ENCODE measurements at places on chromosomes 16 and 17.
A peak's percentile ranks its signal among the peaks of the same experiment; 100 is the strongest.

- peak; percentile 76 for DNase-seq
These were observed 27.2 kb downstream of the HASPIN start for GRCh38 chr17:3750926-3751325.

GRCh38 chr16:81797443-81797842, 18.4 kb downstream of the PLCG2 start:
- peak; percentile 38 for DNase-seq

DNA sequence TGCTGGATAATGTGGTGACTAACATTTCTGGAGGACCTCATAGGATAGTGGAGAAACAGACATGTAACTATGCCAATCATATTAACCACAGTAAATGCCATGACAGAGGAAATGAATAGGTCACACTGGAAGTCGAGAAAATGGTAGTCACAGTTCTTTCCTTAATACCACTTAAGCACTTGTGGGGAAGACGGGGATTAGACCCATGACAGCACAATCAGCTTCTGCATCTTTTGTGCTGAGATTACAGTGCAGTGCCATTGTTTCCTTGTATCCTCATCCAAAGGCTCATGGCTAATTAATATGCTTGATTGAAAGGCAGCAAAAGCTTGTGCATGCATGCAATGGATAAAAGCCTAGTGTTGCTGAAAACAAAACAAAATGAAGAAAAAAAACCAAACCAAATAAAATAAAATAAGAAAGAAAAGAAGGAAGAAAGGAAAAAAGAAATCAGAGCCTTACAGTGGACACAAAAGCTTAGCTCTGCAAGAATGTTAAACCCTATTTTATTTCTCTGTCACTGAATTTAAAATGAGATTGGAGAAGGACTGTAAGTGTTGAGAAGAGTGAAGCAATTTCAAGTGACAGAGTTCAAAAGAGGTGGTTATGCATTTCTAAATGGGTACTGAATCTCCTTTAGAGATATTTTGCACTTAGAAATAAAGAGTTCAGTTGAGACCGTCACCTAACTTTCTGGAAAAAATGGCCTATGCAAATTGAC, 1011.9 kb downstream of the CDH8 start:
- DNase-seq, result no peak

- no peak for DNase-seq
These were observed 30.9 kb upstream of the ZC3H18 start for GRCh38 chr16:88539261-88539651.

GRCh38 chr16:89017543-89018281, 40.7 kb upstream of the CBFA2T3 start:
- no peak for DNase-seq

DNA sequence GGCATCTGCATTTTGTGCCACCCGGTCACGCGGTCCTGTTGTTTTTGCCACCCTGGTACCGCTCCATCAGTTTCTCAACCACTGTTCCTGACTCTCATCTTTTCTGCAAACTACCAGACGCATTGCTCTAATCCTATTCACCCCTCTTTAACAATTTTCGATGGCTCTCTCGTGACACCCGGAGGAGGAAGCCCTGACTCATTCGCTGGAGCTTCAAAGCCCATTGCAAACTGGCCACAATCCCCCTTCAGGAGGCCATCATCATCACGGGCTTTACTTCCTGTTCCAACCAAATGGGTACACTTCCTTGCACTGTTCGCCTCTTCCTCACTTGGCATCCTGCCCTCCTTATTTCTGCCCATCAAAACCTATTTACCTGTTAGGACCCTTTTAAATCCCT, 155.3 kb downstream of the RGS9 start:
- no peak for DNase-seq

GRCh38 chr16:68074850-68075555, 10.2 kb upstream of the NFATC3 start:
- DNase-seq, result peak; percentile 49

GRCh38 chr17:16456742-16457316, 35.2 kb downstream of the LRRC75A start:
- no peak for DNase-seq

DNA sequence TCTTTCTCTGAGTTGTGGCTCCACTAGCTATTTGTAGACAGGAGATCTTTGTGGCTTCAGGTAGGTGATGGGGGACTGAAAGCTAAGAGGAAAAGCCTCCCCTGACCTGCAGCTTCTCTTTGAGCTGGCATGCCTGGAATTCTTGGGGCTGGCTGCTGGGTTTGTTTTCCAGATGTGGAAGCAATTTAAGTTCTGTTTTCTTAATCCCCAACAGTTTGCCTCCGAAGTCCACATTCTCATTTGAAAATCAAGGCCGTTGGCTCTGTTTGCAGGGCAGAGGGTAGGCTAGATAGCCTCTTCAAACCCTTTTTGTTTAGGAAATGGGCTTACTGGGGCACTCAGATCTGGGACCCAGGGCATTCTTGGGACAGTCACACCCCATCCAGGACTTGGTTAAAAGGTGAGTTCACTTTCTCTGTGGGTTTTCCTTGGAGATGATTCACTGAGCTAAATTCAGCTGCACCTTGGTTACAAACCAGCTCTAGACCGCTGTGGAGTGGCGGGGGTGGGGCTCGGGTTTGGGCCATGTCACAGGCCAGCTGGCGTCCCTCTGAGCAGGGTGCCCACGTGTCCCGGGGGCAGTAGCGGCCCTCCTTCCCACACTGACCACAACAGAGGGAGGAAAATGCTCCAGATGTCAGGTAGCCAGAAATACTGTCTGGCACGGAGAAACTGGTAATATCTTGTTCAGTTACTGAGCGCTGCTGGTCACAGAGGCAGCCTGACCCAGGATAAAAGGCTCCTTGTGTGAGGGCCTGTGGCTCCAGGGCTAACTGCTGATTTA, 108.5 kb downstream of the RAB11FIP4 start:
- no peak for DNase-seq

- no peak for DNase-seq
These were observed 9.4 kb downstream of the SGCA start for GRCh38 chr17:50175035-50175807.

GRCh38 chr17:45934044-45934979, 40.0 kb downstream of the MAPT start:
- no peak for DNase-seq

- no peak for DNase-seq
These were observed 44.9 kb downstream of the MBTD1 start for GRCh38 chr17:51214920-51215319.

DNA sequence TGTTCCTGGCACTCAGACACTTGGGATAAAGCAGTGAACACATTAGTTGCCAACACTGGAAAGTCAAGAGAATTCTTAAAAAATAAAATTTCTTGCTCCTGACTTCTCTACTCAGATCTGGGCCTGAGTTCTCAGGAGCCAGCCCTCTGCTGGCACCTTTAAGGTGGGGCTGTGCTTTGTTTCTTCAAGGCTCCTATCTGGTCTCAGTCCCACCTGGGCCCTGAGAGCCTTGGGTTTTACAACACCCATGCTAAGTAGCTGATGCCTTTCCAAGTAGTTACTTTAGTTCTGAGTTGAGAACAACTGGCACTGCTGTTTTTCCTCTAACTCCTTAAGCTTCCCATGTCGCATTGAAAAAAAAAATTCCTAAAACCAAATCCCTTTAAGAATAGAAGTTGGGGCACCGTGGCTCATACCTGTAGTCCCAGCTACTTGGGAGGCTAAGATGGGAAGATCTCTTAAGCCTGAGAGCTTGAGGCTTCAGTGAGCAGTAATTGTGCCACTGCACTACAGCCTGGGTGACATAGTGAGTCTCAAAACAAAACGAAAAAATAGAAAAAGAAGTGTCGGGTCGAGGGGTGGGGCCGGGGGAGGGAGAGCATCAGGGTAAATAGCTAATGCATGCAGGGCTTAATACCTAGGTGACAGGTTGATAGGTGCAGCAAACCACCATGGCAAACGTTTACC, 16.6 kb downstream of the CHAD start:
- no peak for DNase-seq

- peak; percentile 64 for DNase-seq
These were observed 10.6 kb downstream of the KSR1 start for GRCh38 chr17:27466743-27467375.

GRCh38 chr17:77042476-77043231, 98.1 kb upstream of the SEC14L1 start:
- DNase-seq, result no peak

- no peak for DNase-seq
These were observed 48.9 kb upstream of the HAPSTR1 start for GRCh38 chr16:9042533-9042932.

- no peak for DNase-seq
These were observed 1.3 kb downstream of the TUBB3 start for GRCh38 chr16:89924297-89924924.

- no peak for DNase-seq
These were observed 6.6 kb upstream of the SLC12A3 start for GRCh38 chr16:56858374-56858773.

DNA sequence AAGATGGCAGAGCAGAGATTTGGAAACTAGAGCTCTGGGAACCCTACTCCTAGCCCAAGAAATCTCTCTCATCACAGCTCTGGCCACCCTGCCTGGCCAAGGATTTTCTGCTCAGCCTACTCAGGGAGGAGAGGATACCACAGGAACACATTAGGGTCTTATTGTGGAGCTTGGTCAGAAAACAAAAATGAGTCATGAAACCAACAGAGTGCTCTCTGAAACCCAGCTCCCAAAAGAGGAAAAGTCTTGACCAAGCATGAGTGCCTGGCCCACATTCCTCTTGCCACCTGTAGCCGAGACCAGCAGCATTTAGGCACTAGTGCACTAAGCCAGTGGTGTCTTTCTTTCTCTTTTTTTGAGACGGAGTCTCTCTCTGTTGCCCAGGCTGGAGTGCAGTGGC, 18.1 kb downstream of the SLC13A5 start:
- no peak for DNase-seq

- DNase-seq, result no peak
These were observed 84.5 kb downstream of the SOX9 start for GRCh38 chr17:72205357-72205756.

DNA sequence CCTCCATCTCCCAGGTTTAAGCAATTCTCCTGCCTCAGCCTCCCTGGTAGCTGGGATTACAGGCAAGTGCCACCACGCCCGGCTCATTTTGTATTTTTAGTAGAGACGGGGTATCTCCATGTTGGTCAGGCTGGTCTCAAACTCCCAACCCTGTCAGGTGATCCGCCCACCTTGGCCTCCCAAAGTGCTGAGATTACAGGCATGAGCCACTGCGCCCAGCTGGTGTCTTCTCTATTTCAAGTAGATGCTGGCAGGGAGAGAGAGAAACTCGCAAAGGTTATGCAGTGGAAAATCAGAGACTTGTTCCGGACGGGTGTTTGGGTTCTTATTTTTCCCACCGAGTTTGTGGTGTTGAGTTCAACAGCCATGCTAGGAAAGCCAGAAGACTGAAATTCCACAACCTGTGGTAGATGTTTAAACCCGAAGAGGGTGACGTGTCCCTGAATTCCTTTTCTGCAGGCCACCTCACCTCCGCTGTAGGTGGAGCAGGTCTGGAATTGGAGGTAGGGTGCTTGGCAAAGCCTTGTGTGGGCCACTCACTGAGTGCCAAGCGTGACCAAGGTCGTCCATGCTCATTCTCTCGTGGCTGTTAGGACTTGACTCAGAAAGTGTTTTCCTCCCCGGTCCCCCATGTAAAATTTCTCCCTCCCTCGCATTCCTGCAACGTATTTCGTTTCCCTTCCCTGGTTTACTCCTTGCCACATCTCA, 7.3 kb upstream of the ZDHHC7 start:
- DNase-seq, result no peak

- no peak for DNase-seq
These were observed 72.9 kb downstream of the CYTH1 start for GRCh38 chr17:78709119-78709681.

DNA sequence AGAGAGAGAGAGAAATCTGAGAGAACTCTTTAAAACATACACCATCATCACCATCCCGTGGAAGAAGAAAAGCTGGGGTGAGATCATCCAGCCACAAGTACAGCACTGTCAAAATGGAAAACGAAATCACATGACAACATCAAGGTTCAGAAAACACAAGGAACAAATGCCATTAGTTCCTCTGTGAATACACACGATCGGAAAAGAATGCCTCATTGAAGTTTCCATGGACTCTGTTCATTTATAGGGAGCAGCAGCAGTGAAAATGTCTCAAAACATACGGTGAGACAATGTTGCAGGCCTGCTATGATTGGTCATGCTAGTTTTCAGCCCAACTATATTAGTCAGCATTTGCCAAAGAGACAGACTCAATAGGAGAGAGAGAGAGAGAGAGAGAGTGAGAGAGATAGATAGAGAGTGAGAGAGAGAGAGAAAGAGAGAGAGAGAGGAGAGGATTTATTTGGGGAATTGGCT, 4.4 kb downstream of the CFAP97D1 start:
- no peak for DNase-seq

DNA sequence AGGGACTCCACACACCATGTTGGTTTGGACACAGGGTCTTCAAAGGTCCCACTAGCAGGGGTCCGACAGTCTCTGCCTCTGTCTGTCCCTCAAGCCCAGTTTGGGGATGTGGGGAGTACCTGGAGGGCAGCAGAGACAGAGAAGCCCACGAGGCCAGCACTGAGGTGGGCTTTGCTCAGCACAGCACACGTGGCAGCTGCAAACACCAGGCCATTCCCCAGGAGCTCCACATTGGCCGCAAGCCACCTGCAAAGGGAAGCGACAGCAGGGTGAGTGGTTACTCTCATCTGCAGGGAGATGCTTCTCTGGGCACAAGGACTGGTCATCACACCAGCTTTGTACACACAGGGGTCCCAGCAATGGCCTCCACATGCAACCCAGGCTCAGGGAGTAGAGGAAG, 62.0 kb downstream of the ABCC6 start:
- DNase-seq, result no peak

DNA sequence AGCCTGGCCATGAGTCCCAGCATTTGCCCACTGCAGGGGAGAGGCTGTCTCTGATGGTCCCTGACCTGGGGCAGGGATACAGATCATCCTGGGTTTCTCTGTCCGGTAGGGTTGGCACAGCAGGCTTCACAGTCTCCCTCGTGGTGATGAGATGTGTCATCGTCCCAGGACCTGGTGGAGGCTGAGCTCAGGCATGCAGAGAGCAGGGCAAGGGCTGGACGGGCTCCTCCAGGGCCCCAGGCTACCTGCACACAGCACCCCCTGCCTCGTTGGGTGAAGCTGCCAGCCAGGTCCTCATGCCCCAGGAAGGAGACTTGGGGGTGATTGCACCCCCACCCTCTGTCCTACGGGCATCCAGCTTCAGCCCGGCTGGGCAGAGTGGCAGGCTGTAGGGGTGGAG, 155.8 kb upstream of the GSE1 start:
- DNase-seq, result no peak

GRCh38 chr17:52048137-52048898, 110.2 kb downstream of the CA10 start:
- DNase-seq, result no peak

GRCh38 chr16:50474138-50474537, 74.1 kb upstream of the NKD1 start:
- no peak for DNase-seq

- no peak for DNase-seq
These were observed 121.9 kb upstream of the CDH13 start for GRCh38 chr16:82504836-82505235.

DNA sequence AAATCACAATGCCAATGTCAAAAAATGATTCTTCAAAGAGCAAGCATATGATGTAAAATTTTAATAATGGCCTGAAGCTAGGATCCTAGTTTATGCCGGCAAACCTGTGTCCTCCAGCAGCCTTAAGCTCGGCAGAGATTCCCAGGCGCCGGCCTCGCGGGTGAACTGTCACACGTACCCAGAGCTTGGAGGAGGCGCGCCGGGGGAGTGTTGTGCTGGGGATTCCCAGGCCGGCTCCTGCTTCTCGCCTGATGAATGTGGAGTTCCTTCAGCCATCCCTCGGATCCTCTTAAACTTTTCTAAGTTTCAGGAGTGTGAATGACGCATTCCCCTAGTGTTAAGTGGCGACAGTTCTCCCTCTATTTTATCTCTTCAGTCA, 19.1 kb upstream of the NTN1 start:
- DNase-seq, result no peak

GRCh38 chr17:29905086-29905878, 24.7 kb downstream of the SSH2 start:
- no peak for DNase-seq

GRCh38 chr17:7839190-7839875, 5.3 kb downstream of the KDM6B start:
- DNase-seq, result no peak
